ENCODE measurements at places on chromosomes 3 and 15.
A peak's percentile ranks its signal among the peaks of the same experiment; 100 is the strongest.

- peak; percentile 100 for DNase-seq
These were observed 90.0 kb downstream of the GAP43 start for GRCh38 chr3:115713284-115713683.

DNA sequence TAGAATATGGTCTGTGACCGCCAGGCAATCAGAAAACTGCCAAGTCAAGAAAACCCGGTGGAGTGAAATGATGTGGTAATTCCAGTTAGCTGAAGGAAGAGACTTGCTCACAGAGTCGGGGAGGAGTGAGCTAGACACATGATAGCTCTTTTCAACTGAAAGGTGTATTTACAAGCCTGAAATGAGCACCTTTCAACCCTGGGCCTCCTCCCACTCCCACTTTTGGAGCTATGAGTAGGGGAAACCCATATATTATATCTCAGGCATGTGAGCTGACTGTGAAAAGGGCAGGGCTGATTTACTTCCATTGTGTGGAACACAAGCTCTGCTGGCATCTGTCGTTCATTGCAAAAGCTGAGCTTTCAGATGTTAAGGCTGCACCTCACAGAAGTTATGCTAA lies 960.2 kb downstream of the TUSC7 start:
- peak; percentile 12 for DNase-seq

DNA sequence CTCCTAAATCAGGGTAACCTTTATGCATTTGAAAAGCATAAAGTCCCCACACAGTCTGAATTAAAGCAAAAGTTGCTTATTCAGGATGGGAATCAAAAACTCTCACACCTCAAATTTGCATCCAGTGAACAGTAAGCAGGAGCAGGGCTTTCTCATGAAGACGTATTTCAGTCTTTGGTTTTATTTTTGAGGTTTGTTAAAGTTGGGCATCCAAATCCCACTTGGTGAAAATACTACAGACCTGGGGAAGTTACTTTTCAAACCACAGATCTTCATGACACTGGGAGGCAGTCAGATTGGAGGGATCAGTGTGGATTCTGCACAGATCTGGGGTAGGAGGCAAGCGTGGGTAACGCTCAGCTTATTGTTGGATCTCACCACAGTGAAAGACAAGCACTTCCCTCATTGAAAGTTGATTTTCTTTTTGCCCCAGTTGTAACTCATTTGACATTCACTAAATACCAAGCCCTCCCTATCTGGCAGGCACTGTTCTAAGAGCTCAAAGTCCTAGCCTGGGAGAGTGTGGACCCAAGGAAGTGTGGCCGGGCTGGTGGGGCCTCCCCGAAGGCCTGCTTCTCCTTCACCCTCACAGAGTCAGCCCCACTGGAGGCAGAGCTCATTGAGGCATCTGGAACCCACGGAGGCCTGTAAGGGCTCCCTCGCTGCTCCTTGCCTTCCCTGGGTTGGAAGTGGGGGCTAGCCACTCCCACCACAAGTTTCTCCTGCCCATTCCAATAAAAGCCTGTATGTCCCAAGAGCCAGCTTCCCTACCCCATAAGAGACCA lies 783 bp upstream of the ISG20 start:
- DNase-seq: no peak

DNA sequence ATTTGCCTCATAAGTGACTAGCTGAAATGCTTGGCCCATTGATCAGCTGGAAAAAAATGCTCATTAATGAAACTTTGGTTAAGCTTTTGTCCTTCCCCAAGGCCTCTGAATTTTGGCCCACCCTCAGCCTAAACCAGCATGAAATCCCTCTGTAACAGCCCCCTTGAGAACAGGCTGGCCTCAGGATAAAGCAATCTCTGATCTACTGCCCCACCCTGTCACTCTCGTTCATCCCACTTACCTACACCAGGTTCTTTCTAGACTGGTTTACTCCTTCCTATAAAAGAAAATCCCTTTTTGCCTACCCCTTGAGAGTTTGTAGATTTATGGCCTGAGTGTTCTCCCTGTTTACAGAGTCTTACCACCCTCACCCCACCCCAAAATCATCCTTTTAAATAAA lies 3.4 kb upstream of the AEN start:
- no peak for DNase-seq

DNA sequence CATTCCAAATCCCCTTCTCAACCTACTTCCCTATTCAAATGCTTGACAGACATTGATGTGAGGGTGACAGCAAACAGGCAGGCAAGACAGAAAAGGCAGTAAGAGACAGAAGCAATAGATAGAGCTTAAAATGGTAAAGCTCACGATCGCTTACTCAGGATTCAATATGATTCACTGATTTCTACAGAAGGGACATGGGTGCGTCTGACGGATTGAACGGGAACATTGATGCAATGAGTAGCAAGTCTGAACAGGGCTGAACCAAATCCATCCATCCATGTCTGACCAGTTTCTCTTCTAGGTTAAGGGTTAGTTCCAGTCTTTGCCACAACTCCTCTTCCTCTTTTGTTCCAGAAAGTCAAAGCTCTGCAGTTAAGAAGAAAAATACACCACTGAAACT lies 35.1 kb downstream of the P2RY1 start:
- DNase-seq: no peak

- DNase-seq: no peak
These were observed 17.8 kb downstream of the GCSAM start for GRCh38 chr3:112115161-112115739.

- no peak for DNase-seq
These were observed 1053.2 kb upstream of the GBE1 start for GRCh38 chr3:82814660-82815059.

GRCh38 chr15:26967719-26968269 lies 3.2 kb upstream of the GABRG3 start:
- DNase-seq: no peak

All from NCI-H1436 (cell line).